ENCODE measurements at places on chromosomes 12 and 14.

DNA sequence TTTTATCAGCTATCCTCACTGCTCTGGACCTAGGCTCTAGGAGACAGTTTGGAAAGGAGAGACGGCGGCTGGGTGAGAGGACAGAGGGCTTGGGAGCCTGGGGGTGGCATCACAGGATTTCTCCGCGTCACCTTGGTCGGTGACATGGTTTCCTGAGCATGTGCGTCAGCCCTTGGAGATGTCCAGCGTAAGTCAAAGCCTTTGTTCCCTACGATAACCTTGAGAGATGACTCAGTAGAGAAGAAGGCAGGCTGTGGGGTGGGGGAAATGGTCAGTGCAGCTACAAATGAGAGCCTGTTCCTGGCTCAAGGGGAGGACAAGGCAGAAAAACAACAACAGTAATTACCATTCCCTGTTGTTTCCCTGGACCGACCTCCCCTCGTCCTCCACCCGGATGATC is 90.2 kb upstream of the TBX3 start:
- no peak for DNase-seq

DNA sequence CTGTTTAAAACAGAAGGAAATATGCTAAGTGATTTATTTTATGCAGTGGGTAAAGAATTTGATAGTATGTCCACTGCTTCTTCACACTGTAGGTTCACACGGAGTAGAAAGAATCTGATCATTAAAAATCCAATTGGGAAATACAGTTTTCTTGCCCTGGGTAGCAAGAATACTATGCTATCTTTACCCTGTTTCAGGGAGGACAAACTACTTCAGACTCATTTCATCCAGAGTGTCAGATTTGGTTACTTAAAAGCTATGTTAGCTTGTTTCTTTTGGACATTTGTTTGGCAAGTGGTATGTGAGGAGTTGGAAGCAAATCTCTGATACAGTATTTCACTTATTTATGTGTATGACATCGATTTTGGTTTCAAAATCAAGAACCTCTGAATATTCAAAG is 4.3 kb downstream of the FRS2 start:
- no peak for DNase-seq

DNA sequence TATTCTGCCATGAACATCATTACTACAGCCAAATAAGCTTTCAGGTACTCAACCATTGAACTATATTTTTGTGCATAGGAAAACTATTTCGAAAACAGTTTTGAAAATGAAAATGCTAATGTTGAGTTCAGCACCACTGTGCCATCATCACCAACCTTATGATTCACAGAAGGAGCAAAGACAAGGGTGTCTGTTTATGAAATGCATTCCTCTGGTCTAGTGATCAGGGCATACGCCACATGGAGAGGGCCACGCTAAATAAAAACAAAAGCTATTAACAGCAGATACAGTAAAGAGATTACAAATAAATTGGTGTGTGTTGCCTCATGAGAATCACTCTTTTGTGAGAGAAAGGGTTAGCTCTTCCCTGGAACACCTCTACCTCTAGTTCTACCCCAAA is 43.2 kb upstream of the BMAL2 start:
- DNase-seq, result no peak

DNA sequence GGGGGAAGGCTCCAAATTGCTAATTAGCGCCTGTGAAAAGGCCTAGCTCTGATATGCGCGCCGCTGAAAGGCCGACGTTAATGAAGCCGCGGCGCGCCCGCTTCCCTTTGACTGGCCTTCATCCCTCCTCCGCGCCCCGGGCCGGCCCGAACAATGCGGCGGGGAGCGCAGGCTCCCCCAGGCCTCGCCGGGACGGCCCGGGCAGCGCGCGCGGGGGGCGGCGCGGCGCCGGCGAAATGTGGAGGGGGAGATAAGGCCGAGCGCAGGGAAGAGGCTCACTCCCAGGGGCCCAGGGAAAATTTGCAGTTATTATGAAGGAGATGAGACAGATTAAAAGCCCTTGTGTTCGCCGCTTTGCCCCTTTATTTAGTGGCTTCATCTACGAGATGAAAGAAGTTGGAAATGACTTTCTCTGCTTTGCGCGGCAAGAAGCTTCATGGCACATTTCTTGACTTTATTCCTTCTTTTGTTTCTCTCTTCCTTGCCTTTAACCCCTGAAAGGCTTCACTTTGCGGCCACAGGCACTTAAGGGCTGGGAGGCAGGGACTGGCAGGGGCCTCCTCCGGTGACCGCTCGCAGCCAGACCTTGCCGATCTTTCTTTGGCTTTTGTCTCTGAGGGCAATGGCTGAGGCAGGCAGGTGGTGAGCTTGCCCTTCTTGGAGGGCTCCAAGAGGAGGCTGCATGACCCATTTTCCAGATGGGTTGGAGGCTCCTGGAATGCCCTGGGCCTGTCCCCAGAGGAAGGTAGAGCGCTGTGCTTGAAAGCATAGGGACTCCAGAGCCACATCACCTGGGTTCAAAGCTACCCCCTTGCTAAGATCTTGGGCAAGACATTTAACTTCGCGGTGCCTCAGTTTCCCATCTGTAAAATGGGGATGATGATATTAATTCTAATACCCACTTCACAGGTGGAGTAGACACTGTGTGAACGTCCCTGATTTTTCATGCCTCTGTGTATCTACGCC is 12.7 kb upstream of the GPATCH2L start:
- DNase-seq, result peak; percentile 13

GRCh38 chr14:24256960-24257359 is 6.0 kb downstream of the TGM1 start:
- no peak for DNase-seq

GRCh38 chr12:131351319-131352028 is 359.4 kb upstream of the SFSWAP start:
- no peak for DNase-seq

DNA sequence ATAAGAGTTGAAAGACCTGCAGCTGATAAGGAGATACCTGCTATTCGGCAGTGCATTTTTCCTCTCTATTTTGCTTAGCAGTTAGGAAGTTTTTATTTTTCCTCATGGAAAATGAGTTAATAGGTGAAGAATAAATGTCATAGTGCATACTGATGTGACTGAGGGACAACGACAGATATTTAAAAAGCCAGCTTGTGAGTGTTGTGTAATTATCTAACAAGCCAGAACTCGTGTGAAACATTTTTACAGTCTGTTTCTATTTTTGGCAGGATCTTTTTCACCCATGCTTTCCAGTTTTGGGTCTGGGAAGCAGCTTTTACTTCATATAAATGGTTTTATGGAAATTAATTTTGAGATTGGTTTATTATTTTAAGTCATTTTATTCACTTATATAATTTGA is 2.9 kb downstream of the FBXO34 start:
- DNase-seq, result no peak

- DNase-seq, result peak; percentile 27
Measured at GRCh38 chr12:118103201-118103600, 610 bp downstream of the VSIG10 start.

DNA sequence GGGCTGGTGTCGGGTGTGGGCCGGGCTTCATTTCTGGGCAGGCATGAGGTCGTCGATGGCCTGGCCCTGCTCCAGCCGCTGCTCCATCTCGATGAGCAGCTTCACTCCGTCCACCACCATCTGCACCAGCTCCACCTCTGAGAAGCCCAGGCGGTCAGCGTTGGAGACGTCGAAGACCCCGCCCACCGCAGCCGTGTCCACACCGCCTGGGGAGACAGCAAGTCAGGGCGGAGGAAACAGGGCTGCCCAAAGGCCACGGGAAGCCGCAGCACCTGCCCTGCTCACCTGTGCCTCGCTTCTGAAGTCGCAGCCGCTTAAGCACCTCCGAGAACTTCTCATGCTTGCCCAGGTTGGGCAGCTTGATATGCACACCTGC is 2.8 kb downstream of the CKB start:
- DNase-seq, result no peak

DNA sequence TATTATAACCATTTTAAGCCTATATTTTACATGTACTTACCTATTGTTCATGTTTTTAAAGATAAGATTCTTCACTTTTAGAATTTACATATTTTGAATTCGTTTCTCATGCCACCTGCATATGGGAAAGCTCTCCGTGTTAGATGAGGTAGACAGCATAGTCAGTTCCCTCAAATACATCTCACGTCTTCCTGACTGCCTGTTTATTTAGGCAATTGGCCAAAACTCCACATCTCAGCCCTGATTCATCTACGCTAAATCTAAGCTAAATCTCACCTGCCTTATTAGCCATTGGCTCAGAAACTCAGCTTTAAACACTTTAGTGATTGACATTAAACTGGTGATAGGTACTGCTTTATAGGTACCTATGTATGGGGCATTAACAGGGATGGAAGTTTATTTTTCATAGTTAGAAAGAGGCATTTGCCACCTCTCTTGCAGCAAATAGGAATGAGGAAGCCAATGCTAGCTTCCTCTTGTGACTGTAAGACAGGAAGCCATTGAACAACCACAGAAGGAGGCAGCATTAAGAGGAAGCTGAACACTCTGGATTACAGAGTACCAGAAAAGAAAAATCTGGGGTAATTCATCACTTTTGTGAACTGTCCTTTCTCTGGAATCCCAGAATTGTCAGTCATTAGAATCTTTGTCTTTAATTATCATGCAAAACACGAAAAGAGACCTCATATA is 111.9 kb downstream of the LRFN5 start:
- DNase-seq, result no peak

DNA sequence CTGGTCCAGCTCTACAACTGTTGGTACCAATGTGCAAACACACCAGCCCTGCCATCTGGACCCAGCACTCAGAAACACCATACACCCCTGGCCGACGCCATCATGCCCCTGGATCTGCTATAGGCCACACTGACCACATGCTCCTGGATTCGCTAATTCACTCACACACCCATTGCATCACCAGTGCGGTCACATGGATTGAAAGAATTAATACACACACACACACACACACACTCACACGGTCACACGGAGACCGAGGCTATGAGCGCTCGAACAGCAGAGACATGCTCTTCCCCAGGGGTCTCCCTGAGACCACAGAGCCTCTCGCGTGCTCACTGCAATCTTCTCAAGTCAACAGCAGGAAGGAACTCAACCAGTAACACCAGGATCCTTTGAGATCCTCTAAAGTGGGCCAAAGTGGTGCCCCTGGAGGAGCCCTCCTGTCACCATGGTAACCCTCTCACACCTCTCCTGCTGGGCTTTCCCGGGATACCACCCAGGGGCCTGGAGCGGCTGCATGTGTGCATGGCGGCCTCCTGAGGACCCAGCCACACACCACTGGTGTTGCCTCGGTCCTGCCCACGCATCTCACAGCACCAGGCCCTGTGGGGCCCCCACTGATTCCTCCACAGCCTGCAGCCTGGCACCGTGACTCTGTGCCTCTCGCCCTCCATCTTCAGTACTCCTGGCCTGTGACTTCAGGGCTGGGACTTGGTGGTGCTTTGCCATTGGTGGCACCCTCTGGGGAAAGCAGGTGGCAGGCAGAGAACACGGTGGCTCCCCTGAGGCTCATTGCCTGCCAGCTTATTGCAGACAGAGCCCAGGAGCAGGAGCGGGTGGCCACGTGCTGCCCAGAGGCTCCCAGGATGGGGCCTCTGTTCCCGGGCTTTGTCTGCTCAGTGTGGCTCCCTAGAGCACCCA is 15.1 kb downstream of the LRTM2 start:
- DNase-seq, result no peak

GRCh38 chr14:102817942-102818940 is 41.0 kb downstream of the TRAF3 start:
- DNase-seq, result no peak

- no peak for DNase-seq
Measured at GRCh38 chr14:50044042-50044651, 72.2 kb downstream of the VCPKMT start.

DNA sequence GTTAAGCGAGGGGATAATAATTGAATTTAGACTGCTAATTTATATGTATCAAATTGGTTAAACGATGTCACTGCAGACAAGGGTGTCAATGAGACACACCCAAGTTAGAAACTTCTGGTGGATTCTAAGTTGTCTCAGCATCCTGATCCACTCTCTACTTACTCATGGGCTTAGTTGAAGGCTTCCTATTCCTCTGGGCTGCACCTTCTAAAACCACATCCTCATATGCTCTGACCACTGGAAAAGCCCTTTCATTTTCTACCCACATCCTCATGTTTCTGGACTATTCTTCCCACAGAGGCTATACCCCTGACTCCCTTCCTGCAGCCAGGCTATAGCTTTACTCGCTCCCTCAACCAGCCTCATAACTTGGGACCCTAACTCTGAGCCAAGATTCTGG is 493.8 kb downstream of the VRK1 start:
- no peak for DNase-seq

GRCh38 chr12:106113824-106114446 is 24.8 kb downstream of the NUAK1 start:
- no peak for DNase-seq

- DNase-seq, result no peak
Measured at GRCh38 chr12:99436584-99436983, 211.0 kb upstream of the GARIN6 start.

- peak; percentile 74 for DNase-seq
Measured at GRCh38 chr14:60722357-60723115, 1.6 kb downstream of the SIX4 start.

GRCh38 chr14:19801118-19801464 is 2.5 kb upstream of the OR4N2 start:
- DNase-seq, result no peak

- DNase-seq, result no peak
Measured at GRCh38 chr14:35072226-35072625, 26.2 kb downstream of the FAM177A1 start.

DNA sequence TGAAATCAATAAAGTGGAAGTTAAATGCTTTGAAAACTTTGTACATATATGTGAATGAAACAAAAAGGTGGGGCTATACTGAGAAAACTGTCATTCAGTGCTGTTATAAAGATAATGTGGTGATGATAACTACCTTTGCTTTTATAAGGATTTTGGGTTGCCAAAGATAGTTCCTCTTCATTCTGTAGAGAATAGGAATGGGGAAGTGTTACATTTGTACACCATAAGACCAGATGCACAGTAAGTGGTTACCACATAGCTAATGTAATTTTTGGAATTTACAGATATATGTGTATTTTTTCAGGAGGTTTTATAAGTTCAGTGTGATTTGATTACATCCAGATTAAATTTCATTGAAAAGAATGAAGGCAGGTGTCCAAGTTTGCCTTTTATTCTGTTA is 18.1 kb downstream of the RAB21 start:
- no peak for DNase-seq

- peak; percentile 65 for DNase-seq
Measured at GRCh38 chr12:32501835-32502333, 102.5 kb downstream of the FGD4 start.

DNA sequence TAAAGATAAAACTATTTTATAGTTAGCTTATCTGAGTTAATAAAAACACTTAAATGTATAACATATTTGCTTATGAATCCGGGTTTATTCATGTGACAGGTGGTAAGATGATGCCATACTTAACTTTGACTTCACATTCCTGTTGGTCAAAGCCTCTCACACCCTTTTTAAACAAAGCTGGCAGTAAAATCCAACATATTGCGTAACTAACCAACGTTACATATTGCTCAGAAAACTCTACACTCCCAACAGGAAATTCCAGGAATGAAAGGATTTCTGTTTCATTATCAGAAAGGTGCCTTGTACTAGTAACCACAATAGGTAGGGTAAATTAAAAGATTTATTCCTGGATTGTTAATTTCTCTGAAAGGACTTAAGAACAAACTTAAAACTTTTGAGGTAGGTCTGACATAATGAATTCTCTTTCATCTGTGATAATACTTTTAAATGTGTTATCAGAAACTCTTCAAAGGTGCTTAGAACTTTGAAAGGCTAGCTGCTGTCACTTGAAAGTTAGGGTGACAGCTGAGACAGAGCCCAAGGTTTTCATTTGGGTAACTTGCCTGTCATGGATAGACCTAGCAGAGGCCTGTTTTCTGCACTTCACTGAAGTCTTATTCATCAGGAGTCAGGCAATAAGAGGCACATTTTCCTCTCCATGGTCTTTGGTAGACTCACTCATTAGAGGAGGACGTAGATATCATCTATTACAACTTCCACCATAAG is 23.8 kb upstream of the CATSPERB start:
- DNase-seq, result no peak

GRCh38 chr12:130589540-130590317 is 126.4 kb downstream of the RIMBP2 start:
- no peak for DNase-seq

Data from left kidney (tissue), 8 donors.